Activated CD4-positive, alpha-beta memory T cell treated with anti-CD3 and anti-CD28 coated beads for 36 hours (primary cell): ENCODE measurements at places on chromosomes 7 and 10. TPM values are rescaled to one million over a fixed set of nuclear protein-coding genes. Genes with fewer than 3 reads are reported as not detected.

GRCh38 chr10:47053081-47053798, 142.0 kb downstream of the PTPN20 start:
- no peak for DNase-seq

- DNase-seq = no peak
Observed at GRCh38 chr10:16713290-16713689, 103.9 kb downstream of the RSU1 start.

DNA sequence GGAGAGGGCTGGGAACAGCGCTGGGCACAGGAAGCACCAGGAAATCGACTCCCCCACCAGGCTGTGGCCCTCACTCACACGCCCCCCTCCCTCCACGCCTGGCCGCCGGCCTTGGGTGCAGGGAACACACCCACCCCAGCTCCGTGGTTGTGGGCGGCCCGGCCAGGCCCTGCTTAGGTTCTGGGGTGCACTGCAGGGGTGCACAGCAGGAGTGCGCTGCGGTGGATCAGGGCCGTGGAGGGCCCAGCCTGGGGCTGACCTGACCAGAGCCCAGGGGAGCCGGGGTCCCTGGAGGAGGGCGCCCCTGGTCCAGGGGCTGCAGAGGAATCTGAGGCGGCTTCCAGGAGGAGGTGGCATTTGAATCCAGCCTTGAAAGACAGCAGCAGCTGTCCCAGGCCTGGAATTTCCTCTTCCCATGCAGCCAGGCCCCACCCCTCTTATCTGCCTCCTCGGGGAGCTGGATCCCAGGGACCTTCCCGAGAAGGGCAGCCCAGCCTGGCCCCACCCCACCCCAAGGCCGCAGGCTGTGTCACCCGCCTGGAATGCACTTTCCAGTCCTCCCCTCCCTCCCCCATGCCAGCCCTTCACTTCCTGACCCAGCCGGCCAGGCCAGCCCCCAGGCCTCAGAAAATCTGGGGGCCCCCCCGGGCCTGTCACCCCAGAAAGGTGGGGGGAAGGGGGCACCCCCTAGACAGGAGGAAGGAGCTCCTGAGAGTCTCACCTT, 18.4 kb upstream of the PDGFA start:
- DNase-seq = no peak

DNA sequence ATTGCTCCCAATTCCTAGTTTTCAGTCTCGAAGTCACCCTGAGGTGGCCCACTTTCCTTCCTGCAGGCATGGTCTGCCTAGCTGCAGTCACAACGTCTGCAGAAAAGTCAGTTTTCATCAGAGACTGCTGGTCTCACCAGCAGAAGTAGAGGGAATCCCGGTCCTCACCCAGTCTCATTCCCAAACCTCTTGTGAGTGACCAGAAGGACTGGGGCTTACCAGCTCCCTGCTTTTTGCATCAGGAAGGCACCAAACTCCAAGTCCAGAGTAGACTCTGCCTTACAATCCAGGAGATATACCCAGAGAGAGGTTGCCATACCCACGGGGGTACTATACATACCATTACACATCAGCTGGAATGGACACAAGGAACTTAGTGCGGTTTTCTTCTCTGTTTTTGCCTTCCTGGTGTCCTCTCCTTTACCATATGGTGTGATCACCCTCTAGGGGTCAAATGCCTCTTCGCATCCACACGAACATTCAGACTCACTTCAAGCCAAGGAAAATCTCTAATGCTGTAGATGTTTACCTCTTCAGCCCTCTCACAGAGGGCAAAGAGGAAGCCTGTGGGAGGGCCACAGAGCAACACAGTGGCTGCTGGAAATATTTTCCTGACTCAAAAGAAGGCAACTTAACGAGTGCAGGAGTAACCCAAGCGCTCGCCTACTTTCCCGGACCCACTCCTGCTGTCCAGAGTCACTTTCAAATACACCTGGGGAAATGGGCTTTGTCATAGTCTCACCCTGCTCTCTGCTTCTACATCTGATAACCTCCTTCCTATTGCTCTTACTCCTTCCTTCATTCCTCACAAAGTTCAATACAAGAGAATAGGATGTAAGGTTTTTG, 220.9 kb downstream of the C7orf25 start:
- no peak for DNase-seq

DNA sequence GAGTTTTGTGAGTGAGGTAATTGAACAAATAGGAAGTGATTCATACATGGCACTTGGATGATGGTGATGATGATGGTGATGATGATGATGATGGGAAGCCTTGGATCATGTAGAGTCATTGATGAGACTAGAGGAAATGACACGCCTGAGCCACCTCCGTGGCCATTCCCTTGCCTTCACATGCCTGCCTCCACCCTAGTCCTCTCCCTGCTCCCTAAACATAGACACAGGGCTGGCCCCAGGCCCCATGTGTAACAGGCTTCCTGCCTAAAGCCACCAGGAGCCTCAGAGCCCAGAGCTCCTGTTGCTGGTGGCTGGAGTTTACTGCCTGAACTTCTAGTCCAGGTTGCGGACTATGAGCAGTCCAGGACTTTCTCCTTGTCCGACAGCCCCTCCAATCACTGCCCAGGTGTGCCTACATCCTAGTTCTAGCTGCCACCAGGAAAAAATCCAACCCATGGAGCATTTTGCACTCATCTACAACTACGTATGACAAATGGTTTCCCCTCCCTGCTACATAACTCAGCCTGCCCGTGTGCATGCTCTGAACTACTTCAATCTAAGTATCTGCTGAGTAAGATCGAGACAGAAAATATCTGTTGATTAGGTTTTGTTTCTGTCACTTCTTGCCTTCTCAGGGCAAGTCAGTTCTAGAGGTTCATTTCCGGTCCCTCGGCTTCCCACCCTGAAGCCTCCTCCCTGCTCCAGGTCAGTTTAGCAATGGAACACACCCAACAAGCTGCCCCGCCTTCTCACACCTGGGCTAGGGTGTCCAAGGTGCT, 35.5 kb upstream of the KDM7A start:
- DNase-seq = peak; percentile 77

- DNase-seq = no peak
Observed at GRCh38 chr7:94170836-94171235, 166.7 kb upstream of the BET1 start.

DNA sequence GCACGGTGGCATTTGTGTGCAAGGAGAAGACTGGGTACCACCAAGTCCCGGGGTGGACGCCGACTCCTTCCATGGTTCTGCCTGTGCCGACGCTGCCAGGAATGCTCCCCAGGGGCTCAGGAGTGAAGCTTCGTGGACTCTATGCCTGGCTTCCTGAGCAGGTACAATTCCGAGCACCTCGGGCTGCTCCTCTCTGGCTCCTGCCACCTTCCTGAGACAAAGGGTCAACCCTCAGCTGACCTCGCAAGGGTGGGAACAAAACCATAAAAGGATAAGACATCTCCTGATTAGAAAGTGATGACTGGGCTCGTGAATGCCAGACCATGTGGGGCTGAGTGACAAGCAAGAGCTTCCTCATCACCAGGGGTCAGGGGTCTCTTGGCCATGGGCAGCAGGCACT, 31.8 kb downstream of the CALML3 start:
- DNase-seq = peak; percentile 2

- DNase-seq = no peak
Observed at GRCh38 chr7:25429731-25430130, 201.4 kb upstream of the NPVF start.

DNA sequence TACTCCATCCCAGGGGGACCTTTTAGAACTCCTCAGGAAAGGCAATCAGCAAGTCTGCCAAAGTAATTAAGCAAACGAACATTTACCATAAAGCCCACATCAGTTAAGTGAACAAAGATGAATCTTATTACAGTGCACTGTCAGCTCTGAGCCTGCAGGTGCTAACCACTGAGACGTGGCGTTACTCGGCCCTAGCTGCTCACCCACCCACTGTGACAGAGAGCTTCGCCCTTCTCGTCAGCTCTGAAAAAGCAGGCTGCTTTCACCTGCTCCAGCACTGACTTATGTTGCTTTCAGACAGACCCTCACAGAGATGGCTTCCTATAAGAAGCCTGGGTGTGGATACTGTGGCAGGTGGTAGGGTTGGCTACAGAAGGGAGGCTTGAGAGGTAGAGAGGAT, 57.7 kb upstream of the KCNIP2 start:
- no peak for DNase-seq

- DNase-seq = no peak
Observed at GRCh38 chr10:76197293-76197692, 765.9 kb downstream of the LRMDA start.

DNA sequence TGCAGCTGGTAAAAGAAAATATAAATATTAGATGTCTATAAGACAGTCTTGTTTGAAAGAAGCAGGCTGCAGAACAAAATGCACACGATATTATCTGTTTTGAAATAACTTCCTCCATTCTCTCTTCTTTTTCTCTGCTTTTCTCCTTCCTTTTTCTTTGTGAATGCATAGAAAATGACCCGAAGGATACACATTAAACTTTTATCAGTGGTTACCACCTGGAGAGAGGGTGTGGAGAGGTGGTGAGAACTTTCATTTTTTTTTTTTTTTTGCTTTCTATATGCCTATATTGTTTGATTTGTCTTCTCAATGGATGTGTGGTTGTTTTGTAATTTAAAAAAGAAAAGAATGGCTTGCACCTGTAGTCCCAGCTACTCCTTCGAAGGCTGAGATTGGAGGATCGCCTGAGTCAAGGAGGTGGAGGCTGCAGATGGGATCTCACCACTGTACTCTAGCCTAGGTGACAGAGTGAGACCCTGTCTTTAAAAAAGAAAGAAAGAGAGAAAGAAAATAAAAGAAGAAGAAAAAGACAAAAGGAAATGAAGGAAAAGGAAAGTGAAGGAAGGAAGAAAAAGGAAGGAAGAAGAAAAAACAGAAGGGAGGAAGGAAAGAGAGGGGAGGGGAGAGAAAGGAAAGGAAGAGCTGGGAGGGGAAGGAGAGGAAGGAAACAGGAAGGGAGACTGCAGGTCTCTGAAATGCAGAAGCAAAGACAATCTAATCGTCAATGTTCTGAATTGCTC, 64.4 kb downstream of the SAMD9 start:
- no peak for DNase-seq

GRCh38 chr7:80837345-80837744, 81.5 kb downstream of the SEMA3C start:
- no peak for DNase-seq

DNA sequence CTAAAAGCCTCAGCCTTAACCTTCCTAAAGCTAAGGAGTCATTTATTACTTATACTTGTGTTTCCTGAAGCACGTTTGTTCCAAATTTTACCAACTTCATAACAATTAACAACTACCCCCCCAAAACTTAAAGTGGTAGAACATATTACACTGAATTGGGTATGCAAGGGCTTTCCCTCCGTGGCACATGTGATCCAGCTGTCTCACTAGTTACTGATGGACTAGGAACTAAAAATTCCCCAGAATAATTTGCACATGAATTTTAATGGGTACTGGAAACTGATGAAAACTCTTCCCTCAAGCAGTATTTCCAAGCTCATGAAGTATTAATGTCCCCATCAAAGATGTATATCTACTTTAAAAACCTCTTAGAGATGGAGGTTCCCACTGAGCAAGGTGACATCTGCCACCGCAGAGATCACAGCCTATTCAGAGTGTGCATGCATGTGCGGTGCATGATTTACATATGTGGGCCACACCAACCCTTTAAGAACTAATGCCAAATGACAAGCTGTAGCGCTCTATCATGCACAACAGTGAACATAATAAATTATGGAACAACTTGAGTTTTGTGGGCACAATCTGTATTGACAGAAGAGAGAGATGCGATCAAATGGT, 139.9 kb upstream of the ADCY1 start:
- no peak for DNase-seq

DNA sequence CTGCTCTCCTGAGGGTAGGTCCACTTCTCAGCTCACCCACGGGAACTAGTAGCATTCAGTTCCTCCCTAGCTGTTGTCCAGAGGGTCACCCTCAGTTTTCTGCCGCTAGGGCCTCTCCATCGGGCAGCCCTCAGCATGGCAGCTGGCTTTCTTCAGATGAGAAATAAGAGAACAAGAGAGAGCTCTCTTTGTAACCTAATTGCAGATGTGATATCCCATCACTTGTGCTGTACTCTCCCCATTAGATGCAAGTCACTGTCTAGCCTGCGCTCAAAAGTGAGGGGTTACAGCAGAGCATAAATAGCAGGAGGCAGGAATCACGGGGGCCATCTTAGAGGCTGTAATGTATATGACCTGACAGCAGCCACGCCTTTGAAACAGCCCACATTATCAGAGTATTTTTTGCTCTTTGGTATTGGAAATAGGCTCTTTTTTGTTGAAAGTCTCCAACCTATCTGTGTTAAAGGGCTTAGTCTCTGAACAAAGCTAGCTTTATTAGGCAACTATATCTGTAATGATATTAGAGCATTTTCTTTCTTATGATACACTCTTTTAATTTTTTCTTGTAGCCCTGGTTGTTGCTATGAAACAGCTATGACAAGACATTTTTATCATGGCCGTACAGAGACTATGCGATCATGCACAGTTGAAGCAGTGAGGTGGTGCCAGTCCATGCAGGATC, 45.7 kb downstream of the CROT start:
- no peak for DNase-seq

GRCh38 chr7:94378356-94378755, 16.3 kb upstream of the COL1A2 start:
- no peak for DNase-seq

- no peak for DNase-seq
Observed at GRCh38 chr10:86878983-86879713, 78.3 kb downstream of the MMRN2 start.

DNA sequence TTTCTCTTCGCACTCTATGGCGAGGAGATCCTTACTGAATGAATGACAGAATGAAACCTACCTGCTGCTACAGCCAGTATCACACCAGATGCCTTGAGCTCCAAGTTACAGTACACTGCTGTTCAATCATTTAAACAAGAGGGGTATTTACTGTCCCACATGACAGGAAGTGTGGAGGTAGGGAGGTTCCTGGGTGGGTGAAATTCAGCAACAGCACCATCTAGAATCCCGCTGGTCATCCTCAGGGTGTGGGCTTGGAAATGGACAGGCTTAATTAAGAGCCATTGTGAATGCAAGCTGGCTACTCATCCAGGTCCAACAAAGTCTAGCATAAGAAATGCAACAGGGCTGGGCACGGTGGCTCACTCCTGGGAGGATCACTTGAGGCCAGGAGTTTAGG, 14.7 kb downstream of the CYTH3 start:
- no peak for DNase-seq

DNA sequence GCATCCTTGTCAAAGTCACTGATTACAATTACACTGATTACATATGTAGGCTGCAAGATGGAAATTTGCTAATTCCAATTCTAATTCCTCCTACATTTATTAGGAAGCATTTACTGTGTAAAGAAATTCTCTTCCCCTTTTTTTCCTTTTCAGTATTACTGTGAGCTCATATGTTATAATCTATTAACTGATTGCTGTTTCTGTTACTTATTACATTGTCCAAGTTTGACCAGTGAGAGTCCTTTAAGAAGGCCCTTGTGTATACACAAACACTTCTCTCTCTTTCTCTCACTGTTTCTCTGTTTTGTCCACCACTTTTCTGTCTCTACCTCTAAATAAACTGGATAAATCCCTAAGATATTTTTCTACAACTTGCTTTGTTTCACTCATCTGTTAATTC, 31.5 kb downstream of the PHF14 start:
- no peak for DNase-seq

PFKFB3 gene
- 76.4 TPM for total RNA-seq

ITIH5 gene
- total RNA-seq = not detected

KCP gene
- 0.05 TPM for total RNA-seq

HSPA12A gene
- total RNA-seq = 0.41 TPM

ZNF239 gene
- 1.7 TPM for total RNA-seq
